Bronchial epithelial cell (primary cell): ENCODE measurements at places on chromosomes 1 and 21.

- peak; percentile 88 for DNase-seq
Measured at GRCh38 chr1:1399187-1399871, at the start of gene CCNL2. Gene CCNL2 (minus strand): TSS chr1:1399335. CDS start chr1:1399306, 29 bp downstream.

- DNase-seq, result peak; percentile 28
Measured at GRCh38 chr1:109547463-109548320, 723 bp upstream of the GNAI3 start.

DNA sequence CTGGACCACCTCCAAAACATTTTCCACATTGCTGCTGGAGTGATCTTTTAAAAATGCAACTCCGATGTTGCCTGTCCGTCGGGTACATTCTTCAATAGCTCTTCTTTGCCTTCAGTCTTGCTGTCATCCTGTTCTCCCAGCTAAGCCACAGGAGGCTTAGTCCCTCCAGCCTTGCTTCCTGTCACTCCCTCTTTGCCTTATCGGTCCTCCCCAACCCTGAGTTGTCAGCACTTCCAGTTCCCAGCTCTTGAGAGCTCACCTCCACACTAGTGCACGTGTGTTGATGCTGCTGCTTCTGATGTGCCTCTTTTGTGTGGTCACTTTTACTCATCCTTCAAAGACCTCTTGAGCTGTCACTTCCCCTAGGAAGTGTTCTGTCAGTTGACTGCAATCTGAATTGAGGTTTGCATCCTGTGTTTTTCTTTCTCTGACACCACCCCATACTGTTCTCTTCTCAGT lies 15.3 kb downstream of the UCK2 start:
- peak; percentile 59 for DNase-seq

DNA sequence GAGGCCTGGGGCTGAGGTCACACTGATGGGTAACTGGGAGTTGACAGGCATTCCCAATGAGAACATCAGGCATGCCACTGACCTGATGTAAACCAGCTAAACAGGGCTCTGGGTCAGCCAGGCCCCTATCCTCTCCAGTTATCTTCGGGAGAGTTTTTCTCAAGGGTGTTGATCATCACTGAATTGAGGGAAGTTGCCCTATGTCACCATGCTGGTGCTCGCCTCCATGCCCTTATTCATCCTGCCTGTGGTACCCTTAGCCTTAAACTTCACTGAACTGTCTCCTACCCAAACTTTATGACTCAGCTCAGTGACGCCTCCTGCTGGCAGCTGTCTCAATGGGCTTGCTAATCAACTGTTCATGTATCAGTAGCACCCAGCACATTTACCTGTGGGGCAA lies 80.7 kb upstream of the TNR start:
- no peak for DNase-seq

GRCh38 chr1:8077120-8077573 lies 51.0 kb upstream of the ERRFI1 start:
- peak; percentile 91 for DNase-seq

- peak; percentile 98 for DNase-seq
Measured at GRCh38 chr1:22831729-22832413, 121.2 kb downstream of the EPHB2 start.

DNA sequence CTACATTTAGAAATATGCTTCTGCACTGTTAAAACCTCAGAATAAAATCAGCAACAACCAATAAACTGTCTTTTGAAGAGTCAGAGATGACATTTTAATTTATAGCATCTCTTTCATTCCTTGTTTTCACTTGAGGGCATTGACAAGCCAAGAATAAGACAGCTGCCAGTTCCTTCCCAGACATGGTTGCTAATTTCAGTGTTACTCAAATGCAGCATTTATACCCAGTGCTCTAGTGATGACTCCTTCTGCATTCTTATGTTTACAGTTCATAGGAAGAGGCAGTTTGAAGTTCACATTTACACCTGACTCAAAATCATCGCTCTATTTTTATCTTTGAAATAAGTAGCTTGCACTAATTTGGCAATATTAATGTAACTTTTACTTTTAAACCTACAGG lies 44.9 kb downstream of the PLA2G4A start:
- no peak for DNase-seq

- no peak for DNase-seq
Measured at GRCh38 chr1:61743431-61743705, 1.1 kb downstream of the PATJ start.

DNA sequence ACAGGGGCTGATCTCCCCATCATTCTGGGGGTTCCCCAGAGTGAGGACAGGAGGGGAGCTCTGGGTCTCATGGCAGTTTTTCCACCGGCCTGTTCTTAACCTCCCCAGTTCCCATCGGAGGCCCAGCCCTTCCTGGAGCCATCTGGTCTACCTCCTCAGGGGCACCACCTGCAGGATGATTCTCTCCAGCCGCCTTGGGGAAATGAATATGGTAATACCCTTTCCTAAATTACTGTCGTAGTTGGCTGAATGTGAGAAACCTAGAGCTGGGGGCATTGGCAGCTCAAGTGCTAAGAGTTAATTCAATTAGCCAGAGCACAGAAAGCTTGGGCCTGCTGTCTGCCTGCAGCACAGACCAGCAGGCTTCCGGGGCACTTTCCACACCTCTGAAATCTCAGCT lies 64.9 kb downstream of the TAS1R2 start:
- DNase-seq, result no peak

GRCh38 chr1:184350573-184350972 lies 36.3 kb upstream of the C1orf21 start:
- DNase-seq, result no peak

GRCh38 chr1:60564916-60565750 lies 491.6 kb upstream of the C1orf87 start:
- no peak for DNase-seq

GRCh38 chr1:183002267-183002666 lies 21.0 kb upstream of the LAMC1 start:
- DNase-seq, result no peak

- DNase-seq, result peak; percentile 4
Measured at GRCh38 chr1:13517193-13517812, 3.5 kb upstream of the LRRC38 start.

GRCh38 chr1:36653850-36654249 lies 171.1 kb upstream of the CSF3R start:
- DNase-seq, result no peak

DNA sequence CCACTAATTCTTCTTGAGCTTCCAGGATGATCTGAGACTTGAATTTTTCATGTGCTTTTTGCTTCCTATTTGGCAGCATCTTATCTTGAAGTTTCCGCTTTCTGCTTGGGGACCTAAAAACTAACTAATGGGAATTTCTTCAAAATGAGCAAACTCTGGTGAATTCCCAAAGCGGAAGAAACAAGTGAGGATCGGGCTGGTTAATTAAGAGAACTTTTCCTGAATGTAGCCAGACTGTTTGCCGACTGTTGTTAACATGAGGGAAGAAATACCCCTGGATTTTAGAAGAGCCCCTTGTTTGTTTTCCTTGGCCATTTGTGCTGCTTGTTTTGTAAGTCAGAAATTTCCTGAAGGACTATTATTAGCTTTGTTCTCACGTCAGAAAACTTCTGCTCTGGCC lies 6.1 kb upstream of the SELE start:
- no peak for DNase-seq

DNA sequence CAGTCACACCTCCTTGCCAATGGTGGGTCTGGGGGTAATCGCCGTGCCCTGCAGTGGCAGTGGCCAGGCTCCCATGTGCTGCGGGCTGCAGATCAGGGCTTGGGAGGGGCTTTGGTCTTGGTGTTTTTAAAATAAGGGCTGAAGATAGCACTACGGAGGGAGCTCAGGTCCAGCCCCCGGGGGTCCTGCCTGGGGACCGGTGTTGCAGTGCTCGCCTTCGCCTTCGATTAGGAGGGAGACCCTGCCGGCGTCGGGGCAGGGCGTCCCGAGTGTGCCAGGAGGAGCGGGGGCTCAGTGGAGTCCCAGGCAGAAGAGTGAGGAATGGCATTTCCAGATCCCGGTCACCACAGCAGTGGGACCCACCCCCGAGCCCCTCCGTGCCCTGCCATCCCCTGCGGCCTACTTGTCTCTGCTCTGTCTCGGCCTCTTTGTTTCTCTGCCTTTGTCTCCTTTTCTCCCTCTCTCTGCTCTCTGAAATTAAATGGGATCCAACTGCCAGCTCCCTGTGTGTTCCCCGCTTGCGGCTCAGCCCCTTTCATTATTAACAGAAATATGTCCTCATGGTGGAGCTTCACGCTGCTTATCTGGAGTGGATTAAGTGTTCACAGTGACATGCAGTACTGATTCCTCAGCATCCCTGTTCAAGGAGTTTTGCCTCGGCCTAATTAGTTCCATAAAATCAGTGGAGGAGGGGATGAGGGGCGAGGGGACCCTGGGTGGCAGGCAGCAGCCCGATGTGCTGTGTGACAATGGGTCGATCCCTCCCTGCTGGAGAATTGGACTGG lies 44.4 kb downstream of the DMRTB1 start:
- DNase-seq, result no peak

- no peak for DNase-seq
Measured at GRCh38 chr1:82487778-82488177, 687.0 kb downstream of the ADGRL2 start.

DNA sequence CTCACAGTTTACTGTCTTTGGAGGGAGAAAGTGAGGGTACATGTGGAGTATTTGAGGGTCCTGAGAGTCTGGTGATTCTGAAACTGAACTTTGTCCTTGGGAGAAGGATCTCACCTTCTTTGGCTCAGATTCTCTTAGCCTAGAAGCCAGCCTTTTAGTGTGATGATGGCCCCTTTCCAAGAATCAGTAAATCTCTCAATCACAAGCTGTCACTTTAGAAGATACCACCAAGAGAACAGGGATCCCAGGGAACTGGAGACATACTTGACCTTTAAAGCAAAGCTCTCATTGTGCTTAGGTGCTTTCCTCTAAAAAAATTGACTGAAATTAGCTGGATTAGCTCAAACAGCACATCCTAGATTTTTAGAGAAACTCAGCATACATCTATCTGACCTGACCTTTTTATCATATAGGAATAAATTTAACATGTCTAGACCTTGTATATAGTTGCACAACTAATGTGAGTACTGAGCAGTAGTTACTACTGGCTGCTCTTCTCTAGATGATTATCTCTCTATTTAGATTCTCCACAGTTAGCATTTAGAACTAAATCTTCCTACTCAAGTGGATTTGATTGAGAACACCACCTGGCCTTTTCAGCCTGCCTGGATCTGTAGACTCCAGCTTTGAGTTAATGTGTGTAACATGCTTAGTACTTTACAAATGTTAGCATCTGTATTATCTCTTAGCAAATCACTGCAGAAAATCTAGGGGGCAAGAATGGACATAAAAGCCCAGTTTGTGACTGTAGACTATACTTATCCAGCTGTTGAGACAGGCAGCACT lies 157.7 kb downstream of the MAST2 start:
- DNase-seq, result no peak

- DNase-seq, result peak; percentile 97
Measured at GRCh38 chr1:172146141-172146850, 274.2 kb upstream of the C1orf105 start.
